Motor neuron (in vitro differentiated cells): ENCODE measurements at places on chromosomes 5 and 9. TPM values are rescaled to one million over a fixed set of nuclear protein-coding genes. Genes with fewer than 3 reads are reported as not detected.

DNA sequence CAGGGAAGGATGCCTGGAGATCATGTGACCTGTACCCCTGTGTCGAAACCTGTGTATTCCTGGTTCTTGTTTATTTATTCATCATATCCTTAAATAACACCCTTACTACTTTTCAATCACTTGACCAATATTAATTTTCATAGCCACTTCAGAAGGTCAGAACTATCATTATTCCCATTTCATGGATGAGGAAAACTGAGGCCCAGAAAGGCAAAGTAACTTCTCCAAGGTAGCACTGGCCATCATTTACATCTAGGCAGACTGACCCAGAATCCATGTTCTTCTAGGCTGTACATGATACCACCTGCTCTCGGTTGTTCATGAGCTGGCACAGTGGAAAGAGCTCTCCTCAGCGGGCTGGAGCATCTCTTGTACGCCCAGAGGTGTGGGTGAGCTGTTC, 49.4 kb downstream of the KCNIP1 start:
- ATAC-seq, result no peak

DNA sequence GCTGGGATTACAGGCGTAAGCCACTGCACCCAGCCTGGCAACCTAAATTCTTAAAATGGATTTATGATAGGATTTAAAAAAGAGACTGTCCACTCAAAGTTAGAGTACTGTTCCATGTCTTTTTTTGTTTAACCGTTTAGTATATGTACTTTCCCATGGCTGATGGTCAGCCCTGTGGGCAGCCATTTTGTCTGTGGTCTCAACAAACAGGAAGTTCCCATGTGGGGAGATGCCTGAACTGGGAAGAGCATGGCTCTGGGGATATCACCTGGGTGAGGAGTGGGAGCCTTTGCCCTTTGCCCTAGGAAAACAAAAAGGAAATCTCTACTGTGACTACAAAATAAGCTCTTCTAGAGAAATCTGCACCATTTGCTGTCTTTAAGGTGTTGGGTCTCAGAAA, 27.5 kb upstream of the GNPDA1 start:
- ATAC-seq, result no peak

GRCh38 chr5:98605426-98605825, 168.0 kb upstream of the RGMB start:
- no peak for ATAC-seq

GRCh38 chr9:36036253-36036779, 397 bp upstream of the RECK start:
- ATAC-seq, result no peak

DNA sequence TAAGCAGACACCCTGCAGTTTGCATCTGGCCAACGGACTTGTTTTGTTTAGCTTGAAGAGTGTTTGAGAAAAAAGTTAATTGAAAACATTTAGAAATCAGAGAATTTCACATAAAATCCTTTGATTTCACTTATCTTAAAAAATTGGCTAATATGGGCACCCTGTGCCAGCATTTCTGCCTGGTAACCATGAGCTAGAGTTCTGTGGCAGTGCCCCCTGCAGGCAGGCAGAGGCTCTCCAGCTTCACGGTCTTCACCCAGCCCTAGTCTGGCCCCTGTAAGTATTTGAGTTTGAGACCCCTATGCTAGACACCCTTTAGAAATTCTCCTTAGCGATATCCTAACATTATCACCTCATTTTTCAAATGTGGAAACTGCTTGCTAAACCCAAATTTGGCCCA, 18.8 kb upstream of the FANCC start:
- ATAC-seq, result peak; percentile 78

DNA sequence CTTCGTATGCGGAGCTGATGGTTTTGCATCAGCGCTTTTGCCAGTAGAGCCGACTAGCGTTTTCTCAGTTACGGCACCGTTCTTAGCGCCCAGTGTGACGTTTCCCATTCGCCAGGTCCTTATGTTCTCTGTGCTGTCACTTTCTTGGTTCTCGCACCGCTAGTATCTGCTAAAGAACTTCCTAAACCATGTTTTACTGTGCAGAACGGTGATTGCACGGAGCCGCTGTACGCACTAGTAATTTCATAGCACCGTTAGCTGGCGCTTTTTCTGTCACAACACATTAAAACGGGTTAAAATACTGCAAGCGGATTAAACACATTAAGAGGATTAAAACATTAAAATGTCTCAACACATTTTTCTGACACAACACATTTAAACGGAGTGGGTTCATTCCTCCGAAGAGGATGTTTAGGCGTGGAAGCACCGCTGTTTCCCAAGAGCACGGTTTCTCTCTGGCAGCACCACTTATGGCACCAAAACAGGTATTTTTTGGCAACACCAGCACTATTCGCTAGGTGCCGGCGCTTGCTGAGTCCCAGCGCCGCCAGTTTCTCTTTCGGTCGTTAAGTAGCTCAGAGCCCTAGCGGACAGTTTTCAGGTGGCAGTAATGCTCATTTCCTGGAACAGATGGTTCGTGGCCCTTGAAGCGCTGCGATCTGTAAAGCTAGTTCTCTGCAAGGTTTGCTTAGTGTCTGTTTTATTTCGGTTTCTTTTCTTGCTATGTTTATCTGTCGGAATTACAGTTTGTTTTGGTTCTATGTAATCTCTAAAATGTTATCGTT, 20.3 kb downstream of the ANXA2R start:
- ATAC-seq, result no peak

- ATAC-seq, result peak; percentile 77
Observed at GRCh38 chr5:137075163-137075970, 423.8 kb downstream of the SPOCK1 start.

DNA sequence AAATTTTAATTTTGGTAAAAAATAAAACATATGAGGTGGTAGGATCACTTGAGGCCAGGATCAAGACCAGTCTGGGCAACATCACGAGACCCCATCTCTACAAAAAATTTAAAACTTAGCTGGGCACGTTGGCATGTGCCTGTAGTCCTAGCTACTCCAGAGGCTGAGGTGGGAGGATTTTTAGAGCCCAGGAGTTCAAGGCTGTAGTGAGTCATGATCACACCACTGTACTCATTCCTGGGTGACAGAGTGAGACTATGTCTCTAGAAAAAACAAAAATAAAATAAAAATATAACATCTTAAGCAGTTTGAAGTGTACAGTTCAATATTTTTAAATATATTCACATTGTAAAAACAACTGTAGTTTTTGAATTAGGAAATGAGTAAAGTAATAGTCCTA, 108.3 kb downstream of the SMIM15 start:
- ATAC-seq, result no peak

GRCh38 chr9:89676281-89676680, 71.5 kb downstream of the GADD45G start:
- ATAC-seq, result no peak

DNA sequence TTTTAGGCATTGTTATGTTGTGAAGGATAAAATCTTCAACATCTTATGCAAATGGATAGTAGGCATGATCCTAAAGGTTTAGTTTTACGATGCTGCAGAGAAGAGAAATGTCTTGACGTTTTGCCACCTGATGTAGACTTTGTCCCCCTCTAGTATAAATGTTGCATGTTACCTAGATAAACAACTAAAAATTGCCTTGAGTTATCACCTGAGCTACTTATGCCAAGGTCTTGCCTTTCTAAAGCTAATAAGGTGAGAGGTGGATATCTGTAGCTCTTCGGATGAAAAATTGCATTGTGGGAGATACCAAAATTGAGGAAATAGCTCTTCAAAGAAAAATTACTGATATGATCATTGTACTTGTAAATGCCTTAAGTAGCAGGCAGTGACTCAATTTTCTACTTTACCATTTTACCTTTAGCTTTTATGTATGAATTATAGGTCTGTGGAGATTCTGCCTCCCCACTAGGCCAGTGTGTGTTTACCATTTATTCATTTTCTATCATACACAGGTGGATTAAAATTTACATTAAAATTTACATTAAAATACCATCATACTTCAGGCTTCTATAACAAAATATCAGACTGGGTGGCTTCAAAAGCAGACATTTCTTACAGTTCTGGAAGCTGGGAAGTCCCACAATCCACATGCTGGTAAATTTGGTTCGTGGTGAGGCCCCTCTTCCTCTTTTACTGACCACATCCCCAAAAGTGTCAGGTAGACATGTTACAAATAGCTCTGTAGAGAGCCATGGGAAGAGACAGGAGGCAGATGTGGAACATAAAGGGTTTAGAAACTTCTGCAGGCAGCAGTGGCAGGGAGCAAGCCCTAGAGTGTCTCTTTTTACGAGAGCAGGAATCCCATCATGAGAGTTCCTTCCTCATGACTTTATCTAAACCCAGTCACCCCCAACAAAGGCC, 100.7 kb upstream of the ERBIN start:
- ATAC-seq, result no peak

GRCh38 chr5:126519637-126520592, 75.1 kb downstream of the ALDH7A1 start:
- no peak for ATAC-seq

GRCh38 chr5:20605732-20606525, 617.9 kb upstream of the CDH18 start:
- no peak for ATAC-seq

DNA sequence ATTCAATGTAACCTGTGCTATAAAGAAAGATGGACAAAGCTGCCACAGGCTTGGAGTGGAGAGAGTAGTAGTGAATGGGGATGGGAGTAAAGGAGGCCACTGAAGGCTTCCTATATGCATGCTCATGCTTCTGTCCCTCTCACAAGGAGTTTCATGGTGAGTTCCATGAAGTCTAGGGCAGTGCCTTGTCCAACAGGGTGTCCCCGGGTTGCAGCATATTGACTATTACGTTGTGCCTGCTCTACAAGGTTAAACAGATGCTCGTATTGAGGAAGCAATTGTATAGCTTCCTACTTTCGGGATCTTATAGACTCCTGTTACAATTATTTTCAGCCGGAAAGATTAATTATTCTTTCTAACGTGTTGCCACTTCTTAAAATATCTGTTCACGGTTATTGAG, 129.1 kb upstream of the PIK3R1 start:
- ATAC-seq, result no peak

- ATAC-seq, result peak; percentile 48
Observed at GRCh38 chr9:69590266-69590665, 81.9 kb downstream of the APBA1 start.

GRCh38 chr9:7676609-7677156, 122.9 kb downstream of the DMAC1 start:
- no peak for ATAC-seq

DNA sequence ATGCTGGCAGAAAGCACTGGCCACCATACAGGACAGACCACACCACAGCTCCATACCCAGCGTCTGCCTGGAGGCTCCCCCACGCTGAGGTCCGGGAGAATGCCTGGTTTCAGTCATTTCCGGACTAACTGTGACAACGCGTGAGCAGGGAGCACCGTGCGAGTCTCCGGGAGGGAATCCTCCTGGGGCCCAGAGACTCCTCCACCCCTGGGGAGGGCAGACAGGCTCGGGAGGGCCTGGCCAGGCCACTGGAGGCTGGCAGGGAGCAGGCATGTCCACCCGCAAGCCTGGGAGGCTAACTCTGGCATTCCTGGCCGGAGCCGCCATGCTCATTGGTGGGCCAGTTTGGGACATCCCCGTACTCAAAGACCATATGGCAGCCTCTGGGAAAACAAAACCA, 6.5 kb downstream of the BRD3OS start:
- no peak for ATAC-seq

DNA sequence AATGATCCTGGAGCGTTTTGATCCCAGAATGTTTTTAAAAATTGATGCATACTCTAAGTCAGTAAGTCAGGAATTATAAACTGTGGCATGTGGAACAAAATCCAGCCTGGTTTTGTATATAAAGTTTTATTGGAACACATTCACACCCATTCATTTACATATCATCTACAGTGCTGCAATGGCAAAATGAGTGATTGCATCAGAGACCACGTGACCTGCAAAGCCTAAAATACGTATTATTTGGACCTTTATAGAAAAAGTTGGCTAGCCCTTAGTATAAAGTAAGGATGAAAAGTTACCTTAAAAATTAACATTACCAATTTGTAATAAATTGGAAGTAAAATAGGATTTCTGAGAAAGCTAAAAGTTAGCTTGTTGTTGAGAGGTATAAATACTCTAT, 95.0 kb downstream of the PCSK5 start:
- no peak for ATAC-seq

Gene GCNT1
- total RNA-seq, result 0.60 and 1.1 TPM in 2 replicates

Gene GLDC
- total RNA-seq, result 0.22 and 0.76 TPM in 2 replicates

Gene PCDHGA2
- total RNA-seq, result 1.0 and 1.5 TPM in 2 replicates

Gene BRD8
- 88.3 and 117 TPM in 2 replicates for total RNA-seq

Gene PTPN3
- 7.3 and 7.9 TPM in 2 replicates for total RNA-seq

Gene PCDHA9
- total RNA-seq, result 2.1 and 2.4 TPM in 2 replicates
